ENCODE measurements at places on chromosomes 1 and 21.

GRCh38 chr1:223721658-223722607 lies 9.6 kb downstream of the CAPN2 start:
- no peak for DNase-seq

DNA sequence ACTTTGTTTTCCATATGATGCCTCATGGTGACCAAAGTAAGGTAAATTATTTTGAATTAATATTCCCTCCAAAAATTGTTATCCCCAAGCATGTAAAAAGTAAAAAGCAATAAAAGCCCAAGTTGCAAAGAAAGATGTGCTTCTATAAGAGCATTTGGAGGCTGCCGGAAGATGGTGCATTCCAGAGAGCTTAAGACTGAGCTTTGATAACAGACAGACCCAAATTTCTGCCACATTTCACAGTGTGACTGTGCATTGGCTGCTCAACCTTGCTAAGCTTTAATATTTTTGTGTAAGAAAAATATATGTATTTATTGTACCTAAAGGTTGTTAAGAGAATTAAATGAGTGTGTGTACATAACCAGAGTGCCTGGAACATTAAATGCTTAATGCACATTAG lies 67.9 kb downstream of the CYYR1 start:
- no peak for DNase-seq

DNA sequence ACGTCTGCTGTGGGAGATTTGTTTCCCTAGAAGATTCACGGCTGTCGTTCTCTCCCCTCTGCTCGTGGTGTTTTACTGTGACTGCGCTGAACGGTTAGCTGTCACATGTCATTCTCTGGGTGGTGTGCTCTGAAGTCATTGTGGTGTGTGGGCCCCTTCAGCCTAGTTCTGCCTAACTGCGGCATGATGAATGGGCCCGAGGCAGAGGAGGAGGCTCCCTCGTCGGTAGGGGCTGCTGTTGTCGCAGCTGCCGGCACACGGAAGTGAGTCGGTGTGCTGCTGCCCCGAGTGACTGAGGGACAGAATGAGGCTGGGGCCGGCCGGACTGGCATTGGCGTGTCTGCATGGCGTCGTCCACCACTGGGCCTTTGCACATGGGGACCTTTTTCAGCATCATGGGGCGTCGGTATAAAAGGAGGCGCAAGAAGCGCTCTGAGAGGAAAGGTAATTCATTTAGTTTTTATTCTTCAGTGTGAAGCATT lies 77.9 kb downstream of the ADARB1 start:
- DNase-seq = peak; percentile 77

DNA sequence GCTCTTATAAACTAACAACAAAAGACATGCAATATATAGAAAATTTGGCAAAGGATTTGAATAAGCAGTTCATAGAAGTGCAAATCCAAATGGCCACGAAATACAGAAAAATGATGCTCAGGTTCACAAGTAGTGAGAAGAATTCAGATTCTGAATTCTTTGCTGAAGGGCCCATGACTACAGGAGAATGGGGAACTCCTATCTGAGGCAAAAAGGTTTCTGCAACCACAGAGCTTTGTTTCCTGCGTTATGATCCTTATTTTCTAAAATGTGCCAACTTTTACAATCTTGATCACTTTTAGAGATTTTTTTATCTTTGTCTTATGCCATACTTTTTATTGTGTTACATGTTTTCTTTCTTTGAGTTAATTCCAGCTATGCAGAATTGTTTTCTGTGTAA lies 91.3 kb downstream of the ITSN1 start:
- no peak for DNase-seq

- no peak for DNase-seq
Observed at GRCh38 chr1:6652986-6653385, 28.3 kb downstream of the THAP3 start.

Measured in OCI-LY7 (cell line).